Natural killer cell treated with Interleukin-12 subunit alpha and Interleukin-12 subunit beta and Interleukin-15 and Interleukin-18, amount 100 ng/mL, for 72 hours (primary cell): ENCODE measurements at places on chromosomes 3 and 15. TPM values are rescaled to one million over a fixed set of nuclear protein-coding genes. Genes with fewer than 3 reads are reported as not detected.
A peak's percentile ranks its signal among the peaks of the same experiment; 100 is the strongest.

GRCh38 chr15:81184188-81184587 is 12.5 kb upstream of the IL16 start:
- DNase-seq = no peak

DNA sequence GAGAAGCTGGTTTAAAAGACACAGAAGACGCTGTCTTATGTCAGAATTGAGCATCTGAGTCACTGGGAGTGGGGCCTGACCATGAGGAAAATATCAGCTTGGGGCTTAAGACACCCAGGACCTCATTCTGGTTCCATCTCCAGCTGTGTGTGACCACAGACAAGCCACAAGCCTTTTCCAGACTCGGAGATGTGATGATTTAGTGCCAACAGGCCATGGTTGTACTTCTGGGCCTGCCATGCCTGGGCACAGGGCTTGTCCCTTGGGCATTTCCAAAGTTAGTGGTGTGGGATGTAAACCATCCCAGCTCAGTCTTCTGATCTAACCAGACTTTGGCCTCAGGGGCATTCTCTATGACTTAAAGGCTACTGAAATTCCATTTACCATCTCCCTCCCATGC is 269.8 kb downstream of the RYR3 start:
- DNase-seq = no peak

GRCh38 chr3:69300296-69300695 is 85.6 kb downstream of the FRMD4B start:
- DNase-seq = no peak

DNA sequence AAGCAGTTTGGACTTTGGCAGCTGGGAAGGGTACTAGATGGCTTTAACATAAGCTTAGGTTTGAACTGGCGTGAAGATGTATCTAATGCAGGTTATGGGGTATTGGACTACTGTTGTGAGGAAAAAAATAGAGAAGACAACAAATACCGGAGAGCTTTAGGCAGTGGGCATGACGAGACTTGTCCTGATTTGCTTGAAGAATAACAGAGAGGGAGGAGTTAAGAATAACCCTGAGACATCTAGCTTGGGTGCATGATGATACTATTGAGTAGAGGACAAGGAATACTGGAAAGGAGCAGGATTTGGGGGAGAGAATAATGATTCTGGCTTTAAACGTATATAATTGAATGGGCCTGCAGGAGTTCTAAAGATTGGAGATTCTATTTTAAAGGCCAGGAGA is 249.5 kb upstream of the AZI2 start:
- no peak for DNase-seq

LINGO1 gene
- total RNA-seq = not detected

DNA sequence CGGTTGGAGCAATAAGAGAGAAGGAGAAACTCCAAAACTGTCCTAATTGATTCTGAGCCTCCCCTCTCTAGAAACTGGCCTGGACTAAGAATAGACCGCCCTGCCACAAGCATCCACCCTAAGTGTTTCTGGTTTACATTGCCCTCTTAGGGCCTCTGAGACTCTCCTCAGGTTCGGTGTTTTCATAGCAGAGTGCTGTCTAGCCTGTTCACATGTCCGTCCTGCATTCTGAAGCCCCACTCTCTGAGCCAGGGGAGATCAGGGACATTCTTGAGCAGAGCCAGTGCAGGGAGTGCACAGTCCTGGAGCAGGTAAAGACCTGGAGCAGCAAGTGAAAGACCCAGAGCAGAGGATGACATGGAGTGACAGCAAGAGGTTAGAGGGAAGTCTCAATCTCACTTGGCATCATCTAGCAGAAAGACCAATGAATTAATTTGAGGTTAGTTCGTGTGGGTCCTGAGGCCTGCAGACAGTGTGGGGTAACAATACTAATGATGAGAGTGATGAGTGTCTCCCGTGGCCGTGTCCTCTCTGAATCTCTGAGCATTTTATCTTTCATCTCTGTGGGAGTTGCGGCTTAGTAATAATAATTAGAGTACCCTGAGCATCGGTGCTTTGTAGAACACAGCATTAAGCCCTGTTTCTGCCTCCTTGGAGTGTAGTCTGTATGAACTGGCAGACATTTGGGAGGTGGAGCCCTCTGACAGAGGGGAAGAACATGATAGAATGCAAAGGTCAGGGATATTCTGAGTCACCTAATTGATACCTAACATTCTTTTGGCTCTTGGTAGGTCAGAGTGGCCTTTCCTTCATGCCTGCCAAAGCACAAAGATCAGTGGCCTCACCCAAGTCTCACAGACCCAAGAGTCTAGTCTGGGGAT is 24.6 kb downstream of the MAPKBP1 start:
- no peak for DNase-seq

MYEF2 gene
- total RNA-seq = 16.4 TPM

LYZL4 gene
- total RNA-seq = not detected

DNA sequence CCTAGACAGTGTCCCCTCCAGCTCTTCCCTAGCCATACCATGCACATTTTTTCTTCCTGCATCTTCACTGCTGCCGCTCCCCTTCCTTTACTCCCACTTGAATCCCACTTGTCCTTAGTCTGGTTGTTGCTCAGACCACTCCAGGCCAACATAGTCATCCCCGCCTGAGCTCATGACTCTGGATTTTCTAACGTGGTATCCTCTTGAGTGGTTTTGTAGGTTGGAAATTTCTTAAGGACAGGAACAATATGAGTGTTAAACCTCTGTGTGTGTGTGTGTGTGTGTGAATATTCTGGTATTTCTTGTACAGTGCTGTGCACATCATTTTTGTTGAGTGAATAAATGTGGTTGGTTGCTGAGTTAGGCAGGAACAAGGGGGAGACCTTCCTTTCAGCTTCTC is 3.1 kb downstream of the BAHD1 start:
- DNase-seq = no peak

TLNRD1 gene
- total RNA-seq = 40.7 TPM

- no peak for DNase-seq
Measured at GRCh38 chr3:184145111-184145524, 10.0 kb downstream of the EIF2B5 start.

DNA sequence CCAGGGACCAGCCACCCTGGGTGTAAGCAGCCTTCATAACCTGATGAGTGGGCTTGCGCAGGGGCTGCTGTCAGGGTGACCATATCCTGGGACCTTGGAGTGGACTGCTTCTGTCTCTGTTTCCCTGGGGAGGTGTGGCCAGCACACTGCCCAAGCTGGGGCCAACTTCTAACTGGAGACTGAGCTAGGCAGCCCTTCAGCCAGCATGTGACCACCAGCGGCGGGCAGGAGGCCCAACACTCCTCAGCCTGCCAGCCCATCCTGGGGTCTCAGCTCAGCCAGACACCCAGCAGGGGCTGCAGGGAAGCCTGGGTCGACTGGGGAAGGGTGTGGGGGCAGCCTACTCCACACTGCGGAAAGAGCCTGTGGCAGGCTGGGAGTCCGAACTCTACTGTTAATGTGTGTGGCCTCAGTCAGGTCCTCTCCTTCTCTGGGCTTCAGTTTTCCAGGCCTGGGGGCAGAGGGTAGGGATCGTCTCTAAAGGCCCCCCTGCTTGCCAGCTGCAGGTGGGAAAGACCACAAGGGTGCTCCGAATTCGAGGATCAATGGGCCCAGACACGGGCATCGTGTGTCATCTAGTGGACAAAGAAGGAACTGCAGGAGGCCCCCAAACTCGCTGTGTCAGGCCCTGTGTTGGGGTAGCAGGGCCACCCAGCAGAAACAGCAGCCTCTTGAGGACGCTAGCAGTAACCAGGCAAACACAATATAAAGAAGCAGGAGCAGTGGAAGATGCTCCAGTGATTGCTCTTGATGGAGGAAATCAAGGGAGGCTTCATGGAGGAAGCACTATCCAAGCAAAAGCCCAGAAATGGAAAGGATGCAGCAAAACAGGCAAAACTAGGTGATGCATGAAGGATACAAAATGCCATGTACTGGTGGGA is 2.0 kb upstream of the SEMA3G start:
- DNase-seq = peak; percentile 75

GRCh38 chr15:95912280-95912625 is 418.2 kb upstream of the NR2F2 start:
- DNase-seq = no peak

DNA sequence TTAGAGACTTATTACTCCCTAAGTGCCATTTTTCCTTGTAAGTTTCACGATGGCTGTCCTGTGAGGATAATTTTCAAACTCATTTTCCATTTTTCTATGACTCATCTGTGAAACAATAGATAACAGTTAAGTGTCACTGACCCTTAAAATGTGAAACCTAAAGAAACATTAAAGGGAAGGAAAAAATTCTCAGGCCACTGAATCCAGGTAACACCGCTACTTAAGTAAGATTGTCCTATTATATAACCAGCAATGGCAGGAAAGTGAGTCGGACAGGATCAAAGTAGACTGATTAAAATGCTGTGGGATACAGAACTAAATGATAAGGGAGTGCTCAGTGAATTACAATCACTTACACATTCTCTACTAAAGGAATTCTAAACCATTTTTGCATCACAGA is 12.4 kb downstream of the PLD1 start:
- DNase-seq = no peak

- no peak for DNase-seq
Measured at GRCh38 chr3:100994187-100994586, 966 bp upstream of the ABI3BP start.

GRCh38 chr3:190552021-190552420 is 38.1 kb downstream of the IL1RAP start:
- DNase-seq = no peak

DNA sequence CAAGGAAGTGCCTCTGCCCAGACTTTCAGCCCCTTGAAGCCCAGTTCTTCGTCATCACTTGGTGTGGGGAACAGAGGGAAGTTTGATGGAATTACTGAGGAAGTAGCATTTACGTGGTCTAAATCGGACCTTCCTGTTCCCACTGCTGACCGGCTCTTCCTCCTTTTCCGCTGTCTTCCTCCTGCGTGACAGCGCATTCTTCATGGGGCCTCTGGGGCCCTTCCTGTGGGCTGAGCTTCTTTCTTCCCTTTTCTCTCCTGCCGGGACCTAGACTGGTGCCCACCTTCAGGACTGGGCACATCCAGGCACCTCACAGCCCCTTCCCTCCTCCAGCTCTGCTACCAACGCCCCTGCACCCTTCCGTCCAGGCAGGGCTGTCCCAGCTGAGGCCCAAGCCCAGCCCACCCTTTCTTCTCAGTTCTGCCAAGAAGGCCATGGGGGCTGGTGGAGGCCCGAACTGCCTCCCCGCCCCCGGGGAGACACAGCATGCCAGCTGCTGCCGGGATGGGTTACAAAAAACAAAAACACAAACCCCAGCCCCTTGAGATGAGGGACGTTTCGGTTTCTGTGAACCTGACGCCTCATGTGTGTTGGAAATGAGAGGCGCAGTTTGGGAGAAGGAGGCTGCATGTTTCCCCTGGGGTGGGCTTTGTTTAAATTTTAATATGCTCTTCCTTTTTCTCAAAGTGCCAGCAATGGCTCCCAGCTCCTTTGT is 19.1 kb downstream of the ZNF710 start:
- no peak for DNase-seq

DNA sequence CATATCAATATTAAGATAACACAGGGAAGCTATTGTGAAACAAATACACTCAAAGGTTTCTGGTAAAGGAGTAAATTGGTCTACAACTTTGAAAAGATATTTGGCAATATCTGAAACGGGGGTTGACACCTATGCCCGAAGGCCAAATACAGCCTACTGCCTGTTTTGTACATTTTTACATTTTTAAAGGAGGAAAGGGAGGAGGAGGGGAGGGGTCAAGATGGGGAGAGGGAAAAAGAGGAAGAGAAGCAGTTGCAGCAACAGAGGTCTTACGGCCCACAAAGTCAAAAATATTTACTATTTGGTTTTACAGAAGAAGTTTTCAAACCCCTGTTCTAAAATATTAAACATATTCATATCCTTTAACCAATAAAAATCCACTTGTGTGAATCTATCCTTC is 94.2 kb downstream of the FMN1 start:
- no peak for DNase-seq

HDC gene
- total RNA-seq = not detected

GOLGA8R gene
- 53.4 TPM for total RNA-seq

GOLGA8A gene
- total RNA-seq = 360 TPM

GPR62 gene
- total RNA-seq = not detected

DNA sequence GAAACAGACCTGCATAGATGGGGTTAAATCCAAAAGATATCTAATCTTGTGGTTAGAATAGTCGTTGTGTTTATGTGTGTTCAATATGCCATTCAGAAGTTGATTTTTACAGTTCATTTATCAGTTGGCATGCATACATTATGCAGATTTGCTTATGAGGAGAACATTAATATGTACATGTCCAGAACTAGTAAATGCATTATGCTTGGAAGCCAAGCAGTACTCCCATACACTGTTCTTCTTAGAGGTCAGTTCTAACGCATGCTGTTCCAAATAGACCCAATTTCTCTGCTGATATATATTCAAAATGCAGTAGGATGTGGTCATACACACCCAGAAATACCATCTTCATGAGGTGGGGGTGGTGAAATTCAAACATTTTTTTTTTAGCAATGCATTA is 956 bp downstream of the FGF12 start:
- no peak for DNase-seq

DNA sequence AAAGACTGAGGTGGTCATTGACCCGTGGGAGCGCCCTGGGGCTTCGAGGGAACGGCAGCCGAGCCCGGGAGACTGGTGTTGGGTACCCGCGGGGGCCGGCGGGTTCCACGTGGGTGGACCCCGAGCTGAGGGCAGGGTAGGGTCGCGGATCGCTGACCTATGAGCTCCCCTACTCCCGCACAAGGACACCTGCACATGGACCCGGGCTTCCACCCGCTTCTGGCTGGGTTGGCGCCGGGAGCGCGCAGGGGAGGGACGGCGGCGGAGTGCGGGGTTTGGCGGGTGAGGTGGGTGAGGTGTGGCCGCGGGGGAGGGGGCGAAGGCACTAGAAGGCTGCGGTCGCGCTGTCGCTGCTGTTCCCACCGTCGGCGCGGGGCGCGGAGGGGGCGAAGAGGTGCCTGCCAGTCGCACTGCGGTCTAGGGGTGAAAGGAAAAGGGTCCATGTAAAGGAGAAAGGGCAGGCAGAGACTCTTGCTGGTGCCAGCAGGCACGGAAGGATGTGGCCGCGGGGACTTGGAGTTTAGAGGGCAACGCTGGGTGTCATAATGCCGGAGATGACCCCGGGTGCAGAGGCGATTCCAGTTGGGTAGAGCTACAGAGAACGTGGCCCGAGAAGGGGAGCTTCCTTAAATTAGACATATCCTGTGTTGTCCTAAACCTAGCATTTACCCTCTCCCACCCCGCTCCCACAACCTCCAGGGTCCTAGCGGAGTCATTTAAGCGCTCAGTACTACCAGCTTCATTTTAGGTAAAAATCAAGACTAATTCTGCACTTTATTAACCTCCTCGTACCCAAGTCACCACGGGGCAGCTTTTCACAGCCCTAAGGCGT is 245.9 kb upstream of the TOPAZ1 start:
- no peak for DNase-seq
